GF-D8 (cell line): ENCODE measurements at places on chromosomes 2 and 18.

- peak; percentile 62 for DNase-seq
Measured at GRCh38 chr2:25567406-25567805, 106.0 kb downstream of the DTNB start.

DNA sequence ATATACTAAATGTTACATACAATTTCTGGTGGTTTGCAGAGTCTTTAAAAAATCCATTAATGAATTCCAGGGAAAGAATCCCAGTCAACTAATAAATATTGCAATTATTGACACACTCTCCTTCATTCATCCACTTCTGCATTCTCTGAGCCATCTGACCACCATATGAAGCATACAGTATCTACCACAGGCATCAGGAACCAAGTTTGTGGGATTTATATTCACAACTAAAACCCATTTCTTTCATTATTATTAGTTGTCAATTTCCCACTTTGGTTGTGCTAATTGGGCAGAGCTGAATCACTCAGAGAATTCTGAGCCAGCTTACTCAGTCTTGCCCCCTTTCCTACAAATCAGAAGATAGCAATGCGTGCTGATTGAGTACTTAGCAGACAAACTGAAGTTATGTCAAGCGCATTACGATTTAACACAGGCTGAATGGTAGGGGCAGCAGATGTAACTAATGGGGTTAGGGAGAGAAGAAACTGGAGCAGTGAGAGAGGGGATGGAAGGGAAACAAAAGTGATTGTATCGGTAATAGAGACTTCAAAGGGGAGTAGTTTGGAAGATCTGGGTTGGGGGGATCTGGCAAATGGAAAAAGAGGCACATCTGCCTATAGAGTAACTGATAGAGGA is 52.3 kb downstream of the ZEB2 start:
- DNase-seq, result no peak

DNA sequence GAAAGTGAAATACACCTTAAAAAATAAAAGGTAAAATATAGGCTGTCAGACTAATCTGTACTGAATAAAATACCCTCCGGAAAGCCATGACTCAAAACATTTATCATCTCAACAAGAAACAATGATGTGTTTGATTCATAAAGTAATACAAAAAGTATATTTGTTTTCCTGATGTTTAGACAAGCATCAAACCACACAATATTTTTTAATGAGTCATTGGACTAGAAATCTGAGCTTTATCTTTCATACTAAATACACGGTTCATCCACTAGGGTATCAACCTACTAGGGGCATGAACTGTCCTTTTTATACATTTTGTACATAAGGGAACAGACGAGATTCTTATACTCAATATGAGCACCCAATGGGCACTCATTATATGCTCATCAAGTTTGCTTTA is 31.3 kb downstream of the CD226 start:
- DNase-seq, result no peak

DNA sequence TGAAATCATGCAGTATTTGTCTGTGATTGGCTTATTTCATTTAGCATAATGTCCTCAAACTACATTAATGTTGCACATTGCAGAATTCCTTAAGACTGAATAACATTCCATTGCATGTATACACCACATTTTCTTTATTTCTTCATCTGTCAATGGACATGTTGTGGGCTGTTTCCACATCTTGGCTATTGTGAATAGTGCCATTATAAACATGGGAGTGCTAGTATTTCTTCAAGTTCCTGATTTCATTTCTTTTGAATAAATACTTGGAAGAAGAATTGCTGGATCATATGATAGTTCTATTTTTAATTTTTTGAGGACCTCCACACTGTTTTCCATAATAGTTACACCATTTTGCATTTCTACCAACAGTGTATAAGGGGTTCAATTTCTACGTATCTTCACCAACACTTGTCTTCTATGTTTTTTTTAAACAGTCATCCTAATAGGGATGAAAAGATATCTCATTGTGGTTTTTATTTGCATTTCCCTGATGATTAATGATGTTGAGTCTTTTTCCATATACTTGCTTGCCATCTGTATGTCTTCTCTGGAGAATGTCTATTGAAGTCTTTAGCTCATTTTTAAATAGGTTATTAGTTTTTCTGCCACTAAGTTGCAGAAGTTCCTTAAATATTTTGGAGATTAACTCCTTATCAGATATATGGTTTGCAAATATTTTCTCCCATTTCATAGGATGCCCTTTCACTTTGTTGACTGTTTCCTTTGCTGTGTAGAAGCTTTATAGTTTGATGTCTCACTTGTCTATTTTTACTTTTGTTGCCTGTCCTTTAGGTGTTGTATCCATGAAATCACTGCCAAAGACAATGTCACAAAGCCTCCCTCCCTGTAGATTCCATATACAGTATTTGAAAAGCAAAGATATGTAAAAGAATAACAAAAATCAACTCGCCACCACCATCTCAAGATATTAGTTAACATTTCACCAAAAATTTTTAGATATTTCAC is 14.6 kb downstream of the FBXO11 start:
- DNase-seq, result no peak

- DNase-seq, result no peak
Measured at GRCh38 chr18:63379639-63379962, 12.6 kb upstream of the KDSR start.

DNA sequence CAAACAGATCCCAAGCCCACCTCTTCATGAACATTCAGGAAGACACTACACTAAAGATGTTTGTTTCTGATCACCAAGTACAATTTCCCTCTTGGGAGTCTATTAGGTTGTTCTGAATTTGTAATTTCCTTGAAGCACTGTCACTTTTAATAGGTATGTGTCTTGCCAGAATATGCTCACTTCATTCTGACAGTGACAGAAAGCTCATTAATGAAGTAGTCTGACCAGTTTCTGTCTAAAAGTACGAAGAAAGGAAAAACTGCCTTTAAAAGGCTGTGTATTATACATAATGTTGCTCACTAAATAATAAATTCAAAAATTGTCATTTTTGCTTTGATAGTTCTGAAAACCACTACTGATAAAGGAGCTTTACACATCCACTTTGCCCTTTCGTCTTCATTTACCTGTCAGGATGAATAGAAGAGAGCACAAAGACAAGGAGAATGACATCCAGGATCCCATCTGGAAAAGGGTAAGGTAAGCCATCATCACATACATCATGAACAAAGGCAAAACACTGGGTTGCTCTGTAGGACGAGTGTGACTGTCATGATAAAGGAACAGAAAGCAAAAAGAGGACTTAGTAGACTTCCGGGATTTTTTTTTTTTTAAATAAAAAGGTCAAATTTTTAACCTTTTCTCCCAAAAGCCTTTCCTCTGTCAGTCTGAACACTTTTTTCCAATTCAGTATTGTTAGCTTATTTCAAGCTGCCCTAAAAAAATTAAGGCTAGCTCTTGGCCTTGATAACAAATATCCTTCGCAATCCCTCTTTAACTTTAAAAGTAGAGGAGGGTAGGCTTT is 103.4 kb downstream of the METTL8 start:
- DNase-seq, result no peak

GRCh38 chr2:19900931-19901441 is 797 bp downstream of the TTC32 start:
- DNase-seq, result no peak

GRCh38 chr2:44360749-44361329 is 455 bp downstream of the PREPL start:
- no peak for DNase-seq

GRCh38 chr2:165536851-165537499 is 67.5 kb downstream of the CSRNP3 start:
- DNase-seq, result no peak

GRCh38 chr18:48164116-48164515 is 233.7 kb upstream of the SMAD2 start:
- DNase-seq, result no peak

- DNase-seq, result no peak
Measured at GRCh38 chr2:27251766-27252165, 11.1 kb downstream of the SLC30A3 start.

GRCh38 chr2:6212491-6212890 is 520.3 kb downstream of the SOX11 start:
- DNase-seq, result no peak

DNA sequence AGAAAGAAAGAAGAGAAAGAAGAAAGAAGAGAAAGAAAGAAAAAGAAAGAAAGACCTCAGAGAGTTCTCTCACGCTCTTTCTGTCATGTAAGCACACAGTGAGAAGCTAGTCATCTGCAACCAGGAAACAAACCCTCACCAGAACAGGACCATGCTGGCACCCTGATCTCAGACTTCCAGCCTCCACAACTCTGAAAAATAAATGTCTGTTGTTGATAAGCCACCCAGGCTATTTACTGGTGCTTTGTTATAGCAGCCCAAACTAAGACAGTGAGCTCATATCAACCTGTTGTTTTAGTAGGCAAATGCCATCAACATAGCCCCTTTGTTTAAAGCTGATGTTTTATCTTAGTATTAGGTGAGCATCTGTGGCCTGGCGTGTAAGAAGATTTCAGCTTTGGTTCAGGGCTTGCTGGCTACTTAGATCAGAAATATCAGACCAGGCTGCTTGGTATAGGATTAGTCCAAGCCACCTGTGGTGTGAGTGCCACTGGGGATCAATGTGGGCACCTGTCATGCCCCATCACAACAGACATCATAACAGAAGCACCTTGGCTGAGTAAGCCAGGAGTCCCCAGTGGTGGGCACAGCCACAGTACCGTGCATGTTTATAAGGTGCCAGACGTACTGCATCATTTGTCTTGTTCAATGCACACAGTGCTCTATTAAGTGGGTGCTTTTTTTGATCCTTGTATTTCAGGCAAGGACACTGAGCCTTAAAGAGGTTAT is 94.4 kb downstream of the LBH start:
- DNase-seq, result no peak

DNA sequence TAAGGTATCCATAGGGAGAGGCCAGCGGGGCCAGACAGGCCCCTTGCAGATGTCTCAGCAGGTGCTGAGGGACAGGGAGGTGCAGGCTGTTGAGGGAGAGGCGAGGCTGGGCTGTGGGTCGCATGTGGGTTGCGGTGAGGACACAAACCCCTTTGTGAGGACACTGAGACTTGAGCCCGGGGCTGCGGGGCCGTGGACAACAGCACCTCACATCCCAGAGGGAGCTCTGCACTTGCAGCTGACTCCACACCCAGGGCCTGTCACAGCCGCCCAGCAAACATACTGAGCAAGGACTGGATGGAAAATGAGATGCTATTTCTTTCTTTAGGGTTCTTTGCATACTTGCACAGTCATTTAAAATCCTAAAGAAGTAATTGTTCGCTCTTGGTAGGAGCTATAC is 95.3 kb upstream of the NFATC1 start:
- no peak for DNase-seq

- no peak for DNase-seq
Measured at GRCh38 chr2:238874330-238875050, 26.6 kb downstream of the TWIST2 start.

DNA sequence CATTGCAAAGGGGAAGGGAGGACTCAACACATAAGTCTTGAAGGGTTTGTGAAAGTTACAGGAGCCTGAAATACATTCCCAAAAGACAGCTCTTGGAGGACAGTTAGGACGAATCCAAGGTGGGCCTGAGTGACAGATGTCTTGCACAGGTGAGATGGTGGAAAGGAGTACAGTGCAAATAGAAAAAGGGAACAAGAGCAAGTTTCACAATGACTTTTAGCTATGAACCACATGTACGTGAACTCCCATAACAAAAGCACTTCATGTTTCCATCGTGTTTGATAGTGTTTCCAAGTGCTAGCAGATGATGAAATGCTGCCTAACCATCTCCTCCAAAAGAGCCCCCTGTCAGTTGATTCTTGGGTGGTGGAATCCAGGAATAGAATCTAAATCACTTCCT is 1.8 kb downstream of the IL18RAP start:
- peak; percentile 83 for DNase-seq

DNA sequence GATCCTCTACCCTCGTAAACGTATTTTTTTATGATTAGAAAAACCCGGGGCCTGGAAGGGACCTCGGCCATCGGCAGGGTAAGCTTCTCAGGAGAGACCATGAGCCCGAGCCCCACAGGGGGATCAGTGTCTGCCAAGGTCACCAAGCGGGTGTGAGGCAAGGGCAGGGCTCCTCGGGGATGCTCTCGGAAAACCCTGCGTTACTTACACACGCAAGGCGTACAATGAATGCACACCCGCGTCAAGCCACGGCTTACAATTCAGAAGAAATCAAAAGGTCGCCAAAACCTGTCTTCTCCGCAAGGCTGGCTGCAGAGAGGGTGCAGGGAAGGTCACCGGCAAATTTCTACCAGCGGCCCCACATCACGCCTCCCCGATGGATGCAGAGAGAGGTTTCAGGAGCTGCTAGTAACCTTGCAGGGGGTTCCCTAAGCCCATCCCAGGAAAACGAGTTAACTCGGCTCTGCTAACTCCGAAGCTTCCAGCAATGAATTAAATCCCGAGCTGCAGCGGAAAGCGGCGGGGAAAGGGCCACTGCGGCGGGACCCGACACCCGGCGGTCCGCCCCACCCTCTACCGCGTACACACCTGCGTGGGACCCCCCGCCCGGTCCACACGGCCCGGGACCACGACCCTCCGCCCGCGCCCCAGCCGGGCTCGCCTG is 638 bp downstream of the ST3GAL5 start:
- DNase-seq, result no peak

DNA sequence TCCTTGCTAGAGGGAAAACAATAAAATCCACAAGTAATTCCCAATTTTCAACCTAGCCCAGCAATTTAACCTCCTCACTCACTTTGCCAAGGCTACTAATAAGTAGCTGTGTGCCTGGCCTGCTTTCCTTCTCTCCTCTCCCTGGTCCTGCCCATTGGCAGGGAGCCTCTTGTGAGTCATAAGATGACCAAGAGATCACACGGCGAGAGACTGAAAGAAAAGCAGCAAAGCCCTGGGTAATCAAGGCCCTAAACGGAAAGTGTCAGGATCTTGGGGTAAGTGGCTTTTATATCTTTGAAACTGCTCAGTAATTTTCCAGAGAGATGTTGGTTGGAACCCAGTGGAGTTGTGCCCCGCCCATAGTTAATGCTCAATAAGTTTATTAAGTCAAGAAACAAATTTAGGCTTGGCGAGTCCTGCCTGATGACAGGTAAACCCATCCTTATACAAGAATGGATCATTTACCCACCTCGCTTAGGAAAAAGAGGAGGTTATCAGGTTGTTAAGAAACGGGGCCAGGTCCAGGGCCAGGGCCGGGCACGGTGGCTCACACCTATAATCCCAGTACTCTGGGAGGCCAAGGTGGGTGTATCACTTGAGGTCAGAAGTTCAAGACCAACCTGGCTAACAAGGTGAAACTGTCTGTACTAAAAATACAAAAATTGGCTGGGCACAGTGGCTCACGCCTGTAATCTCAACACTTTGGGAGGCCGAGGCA is 10.0 kb upstream of the ADAM17 start:
- no peak for DNase-seq

GRCh38 chr2:54716375-54716774 is 7.1 kb upstream of the EML6 start:
- no peak for DNase-seq

- no peak for DNase-seq
Measured at GRCh38 chr2:178666458-178666857, 140.8 kb downstream of the TTN start.

- DNase-seq, result no peak
Measured at GRCh38 chr2:239942090-239942489, 83.1 kb downstream of the NDUFA10 start.

DNA sequence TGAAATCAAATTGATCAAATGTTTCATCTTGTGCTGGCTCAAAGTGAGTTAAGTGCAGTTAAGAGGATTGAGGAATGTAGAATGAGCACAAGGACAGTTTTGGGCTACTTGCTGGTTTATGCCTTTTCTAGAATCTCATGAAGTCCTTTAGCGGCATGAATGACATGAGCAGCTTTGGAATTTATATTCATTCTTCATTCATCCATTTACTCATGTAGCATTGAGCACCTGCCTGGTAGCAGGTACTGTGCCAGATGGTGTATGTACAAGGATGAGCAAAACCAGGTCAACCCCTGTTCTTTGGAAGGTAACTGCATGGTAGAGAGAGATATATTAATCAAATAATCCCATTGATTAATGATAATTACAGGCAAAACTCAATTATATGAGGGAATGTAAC is 1.2 kb downstream of the ICOS start:
- no peak for DNase-seq
